ENCODE measurements at places on chromosomes 6 and 20. TPM values are rescaled to one million over a fixed set of nuclear protein-coding genes. Genes with fewer than 3 reads are reported as not detected.

- DNase-seq = no peak
Observed at GRCh38 chr20:17916433-17916891, 52.1 kb downstream of the SNX5 start.

GRCh38 chr20:46801003-46801702 lies 91.7 kb downstream of the SLC2A10 start:
- DNase-seq = no peak

GRCh38 chr6:84521511-84521910 lies 242.9 kb downstream of the TBX18 start:
- no peak for DNase-seq

DNA sequence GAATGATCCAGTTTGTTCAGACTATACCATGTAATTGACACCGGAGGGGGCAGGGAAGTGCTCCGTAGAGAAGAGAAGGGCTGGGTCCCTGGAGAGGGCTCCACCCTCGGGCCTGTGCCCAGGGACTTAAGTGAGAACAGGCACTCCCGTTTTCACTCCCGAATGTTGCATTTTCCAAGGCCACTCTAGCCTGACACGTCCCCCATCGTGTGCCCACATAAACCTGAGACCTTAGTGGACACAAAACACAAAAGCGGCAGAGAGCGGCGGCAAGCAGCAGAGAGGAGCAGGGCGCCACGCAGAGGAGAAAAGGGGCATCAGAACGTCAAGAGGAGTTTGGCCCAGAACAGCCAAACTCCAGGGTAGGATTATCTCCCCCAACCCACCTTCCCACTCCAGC lies 1405.1 kb downstream of the GRIK2 start:
- no peak for DNase-seq

GRCh38 chr6:140401761-140402160 lies 1027.3 kb upstream of the CITED2 start:
- DNase-seq = no peak

DNA sequence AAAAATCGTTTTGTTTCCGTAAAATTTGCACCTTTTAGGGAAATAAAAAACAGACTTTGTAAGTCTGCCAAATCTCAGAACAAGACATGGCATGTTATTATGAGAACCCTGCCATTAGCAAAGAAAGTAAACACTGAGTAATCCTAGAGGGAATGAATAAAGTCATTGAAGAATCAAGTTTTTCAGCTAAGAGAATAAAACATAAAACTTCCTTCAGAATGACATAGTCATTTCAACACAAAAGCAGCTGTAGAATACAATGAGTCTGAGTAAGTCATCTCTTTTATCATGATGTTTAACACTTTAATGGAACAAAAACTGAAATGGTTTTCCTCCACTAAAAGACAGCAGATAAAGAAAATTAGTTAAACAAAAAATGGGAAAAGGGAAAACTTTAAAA lies 10.3 kb upstream of the DST start:
- DNase-seq = no peak

DNA sequence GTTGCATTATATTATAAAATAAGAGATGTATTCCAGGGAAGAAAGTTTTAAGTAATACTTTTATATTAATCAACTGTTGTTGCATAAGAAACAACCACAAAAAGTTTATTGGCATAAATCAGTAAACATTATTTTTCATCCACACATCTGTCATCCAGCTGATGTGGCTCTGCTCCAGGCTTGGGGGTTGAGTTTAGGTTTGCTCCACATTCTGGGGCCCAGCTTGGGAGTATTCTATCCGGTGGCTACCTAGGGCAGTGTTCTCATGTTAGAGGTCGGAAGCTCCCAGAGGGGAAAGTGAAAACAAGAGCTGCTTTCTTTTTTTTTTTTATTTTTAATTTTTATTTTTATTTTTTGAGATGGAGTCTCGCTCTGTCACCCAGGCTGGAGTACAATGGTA lies 728.4 kb upstream of the FLRT3 start:
- no peak for DNase-seq

GRCh38 chr20:45283551-45284057 lies 23.0 kb upstream of the RBPJL start:
- no peak for DNase-seq

DNA sequence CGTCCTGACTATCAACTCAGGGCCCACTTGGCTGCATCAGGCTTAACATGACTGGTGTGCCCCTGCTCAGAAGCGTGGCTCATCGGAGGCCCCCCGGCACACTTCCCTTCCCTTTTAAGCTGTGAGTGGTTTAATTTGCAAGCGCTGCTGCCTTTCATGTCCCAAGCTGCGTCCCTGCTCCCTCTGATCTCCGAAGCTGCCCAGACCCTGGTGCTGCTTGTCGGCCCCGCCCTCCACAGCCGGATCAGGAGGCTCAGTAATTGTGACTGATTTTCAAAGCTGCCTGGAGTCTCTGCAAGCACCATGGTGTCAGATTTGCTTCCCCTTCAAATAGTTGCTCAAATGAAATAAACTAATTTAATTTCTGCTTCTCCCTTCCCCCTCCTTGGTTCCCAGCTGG lies 71.1 kb downstream of the CDH22 start:
- DNase-seq = no peak

DNA sequence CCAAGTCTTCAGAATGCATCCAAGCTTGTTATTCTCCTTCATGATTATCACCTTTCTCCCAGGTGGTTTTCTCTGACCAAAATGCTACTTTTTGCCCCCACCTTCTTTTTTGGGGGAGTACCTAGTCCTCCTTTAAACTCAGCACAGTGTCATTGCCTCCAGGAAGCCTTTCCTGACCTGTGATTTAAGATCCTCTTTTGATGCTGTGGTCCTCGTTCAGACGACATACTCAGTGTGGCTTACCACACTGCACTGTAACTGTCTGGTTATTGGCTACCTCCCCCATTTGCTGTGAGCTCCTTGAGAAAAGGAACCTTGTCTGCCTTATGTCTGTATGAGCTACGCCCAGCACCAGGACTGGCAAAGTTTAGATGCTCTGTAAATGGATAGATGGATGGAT lies 14.6 kb downstream of the SAYSD1 start:
- no peak for DNase-seq

GRCh38 chr6:17728551-17729222 lies 22.0 kb upstream of the NUP153 start:
- DNase-seq = no peak

DNA sequence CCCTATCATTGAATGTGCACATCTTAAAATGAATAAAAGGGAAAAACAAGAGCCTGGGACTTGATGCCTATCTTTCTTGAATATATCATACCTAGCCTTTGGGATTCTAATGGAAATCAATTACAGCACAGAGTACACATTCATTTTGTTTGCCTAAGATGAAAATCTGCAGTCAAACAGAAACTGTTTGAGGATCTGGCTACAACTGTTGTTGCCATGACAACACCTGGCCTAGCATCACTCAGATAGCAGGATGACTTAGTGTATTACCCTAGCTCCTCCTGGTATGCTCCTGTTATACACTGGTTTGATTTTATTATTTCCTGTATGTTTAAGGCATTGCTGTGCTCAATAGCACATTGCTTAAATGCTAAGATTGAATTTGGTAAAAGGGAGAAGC lies 71.5 kb upstream of the LAMP5 start:
- no peak for DNase-seq

- DNase-seq = no peak
Observed at GRCh38 chr6:156438350-156438923, 338.7 kb upstream of the ARID1B start.

DNA sequence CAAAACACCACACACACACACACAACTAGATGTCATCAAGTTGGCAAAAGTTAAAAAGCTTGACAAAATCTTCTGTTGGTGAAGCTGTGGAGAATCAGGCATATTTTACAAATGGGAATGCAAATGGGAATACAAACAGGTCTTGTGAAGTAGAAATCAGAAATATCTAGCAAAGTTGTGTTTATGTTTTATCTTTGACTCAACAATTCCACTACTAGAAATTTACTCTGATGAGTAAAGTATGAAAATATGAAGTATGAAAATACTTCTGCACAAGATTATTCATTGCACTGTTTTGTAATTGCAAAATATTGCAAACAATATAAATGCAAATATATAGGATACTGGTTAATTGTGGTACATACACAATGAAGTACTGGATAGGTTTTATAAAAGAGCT lies 1166.0 kb upstream of the GJE1 start:
- DNase-seq = no peak

DNA sequence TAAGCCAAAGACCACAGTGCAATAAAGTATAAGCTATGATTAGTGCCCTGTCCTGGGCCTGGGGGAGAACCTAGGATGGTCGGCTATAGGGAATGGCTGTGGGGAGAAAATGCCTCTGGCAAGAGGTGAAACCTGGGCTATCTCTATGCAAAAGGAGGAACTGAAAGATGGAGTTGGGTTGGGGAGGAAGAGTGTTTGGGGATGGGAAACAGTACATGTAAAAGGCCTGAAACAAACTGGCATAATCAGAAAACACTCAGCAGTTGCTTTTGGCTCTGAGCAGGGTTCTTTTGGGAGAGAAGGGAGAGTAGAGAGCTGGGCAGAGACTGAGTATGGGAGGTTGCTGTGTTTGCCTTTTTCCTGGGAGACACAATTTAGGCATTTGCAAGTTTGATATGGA lies 31.9 kb upstream of the FUCA2 start:
- DNase-seq = no peak

DNA sequence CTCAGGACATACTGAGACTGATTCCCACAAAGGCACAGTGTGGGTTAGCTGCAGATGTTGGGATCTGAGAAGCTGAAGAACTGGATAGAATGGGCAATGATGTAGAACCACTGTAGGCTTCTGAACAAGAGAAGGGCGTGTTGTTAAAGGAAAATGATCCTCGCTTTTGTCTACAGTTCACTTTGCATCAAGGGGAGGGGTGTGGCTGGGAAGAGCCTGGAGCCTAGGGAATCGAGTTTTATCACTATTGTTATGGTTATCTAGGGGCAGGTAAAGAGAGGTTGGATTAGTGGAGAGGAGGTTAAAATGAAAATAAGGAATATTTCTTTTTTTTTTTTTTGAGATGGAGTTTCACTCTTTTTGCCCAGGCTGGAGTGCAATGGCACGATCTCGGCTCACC lies 768.1 kb downstream of the KIF16B start:
- DNase-seq = no peak

- DNase-seq = no peak
Observed at GRCh38 chr6:24855395-24856245, 56.9 kb upstream of the ARMH2 start.

DNA sequence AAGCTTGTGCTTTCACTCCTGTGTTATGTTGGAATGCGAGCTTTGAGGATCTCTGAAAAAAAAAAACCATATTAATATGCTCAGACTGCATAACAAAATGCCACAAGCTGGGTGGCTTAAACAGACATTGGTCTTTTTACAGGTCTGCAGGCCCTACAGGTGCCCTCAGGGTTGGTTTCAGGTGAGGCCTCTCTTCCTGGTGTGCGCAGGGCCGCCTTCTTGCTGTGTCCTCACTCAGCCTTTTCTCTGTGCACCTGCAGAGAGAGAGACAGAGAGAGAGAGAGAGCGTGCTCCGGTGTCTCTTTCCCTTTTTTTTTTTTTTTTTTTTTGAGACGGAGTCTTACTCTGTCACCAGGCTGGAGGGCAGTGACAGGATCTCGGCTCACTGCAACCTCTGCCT lies 114.1 kb upstream of the SNX9 start:
- no peak for DNase-seq

GRCh38 chr20:11995805-11996567 lies 78.3 kb downstream of the BTBD3 start:
- no peak for DNase-seq

Gene HCRTR2
- total RNA-seq = not detected

Gene C6orf62
- 141 TPM for total RNA-seq

Gene ENPP5
- total RNA-seq = 0.66 TPM

Gene CRISP3
- not detected for total RNA-seq

Gene CD24
- 1.9 TPM for total RNA-seq

Gene CAGE1
- total RNA-seq = 0.30 TPM

Gene CALHM6
- total RNA-seq = 13.9 TPM

Gene BTNL2
- not detected for total RNA-seq

Gene LAMA4
- not detected for total RNA-seq

Measured in activated naive CD4-positive, alpha-beta T cell treated with anti-CD3 and anti-CD28 coated beads, Interleukin-2, amount 50 U/mL, for 72 hours (primary cell).